T1000 (cell line): ENCODE measurements at places on chromosomes 16 and 17.
A peak's percentile ranks its signal among the peaks of the same experiment; 100 is the strongest.

DNA sequence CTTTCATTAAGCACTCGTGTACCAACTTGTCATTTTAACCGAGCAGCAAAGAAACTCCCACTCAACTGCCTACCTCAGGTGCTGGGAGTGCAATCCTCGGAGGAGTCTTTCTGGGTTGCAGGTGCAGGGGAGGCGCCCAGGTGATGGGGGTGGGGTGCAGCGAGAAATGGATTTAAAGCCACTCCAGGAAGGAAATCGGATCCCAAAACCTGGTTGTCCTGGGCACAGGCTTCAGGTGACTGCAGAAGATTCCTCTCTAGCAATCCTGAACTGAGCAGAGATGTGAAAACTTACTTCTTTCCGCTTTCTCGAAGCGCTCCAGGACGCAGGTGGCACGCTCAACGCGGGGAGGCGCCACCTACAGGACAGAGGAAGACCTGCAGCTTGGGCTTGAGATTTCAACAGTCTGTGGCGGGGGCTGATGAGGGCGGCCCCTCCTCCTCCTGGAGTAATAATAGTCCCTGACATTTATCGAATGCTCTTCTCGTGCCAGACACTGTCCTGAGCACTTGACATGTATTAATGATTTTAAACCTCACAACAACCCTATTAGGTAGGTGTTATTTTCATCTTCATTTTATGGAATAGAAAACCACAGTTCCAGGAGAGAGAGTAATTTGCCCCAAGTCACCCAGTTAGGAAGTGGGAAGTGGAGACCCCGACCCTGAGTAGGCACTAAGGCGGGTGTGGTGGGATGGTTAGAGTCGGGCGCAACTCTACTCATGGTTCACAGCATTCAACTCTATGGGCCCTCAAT, 27.2 kb upstream of the SKAP1 start:
- no peak for DNase-seq

DNA sequence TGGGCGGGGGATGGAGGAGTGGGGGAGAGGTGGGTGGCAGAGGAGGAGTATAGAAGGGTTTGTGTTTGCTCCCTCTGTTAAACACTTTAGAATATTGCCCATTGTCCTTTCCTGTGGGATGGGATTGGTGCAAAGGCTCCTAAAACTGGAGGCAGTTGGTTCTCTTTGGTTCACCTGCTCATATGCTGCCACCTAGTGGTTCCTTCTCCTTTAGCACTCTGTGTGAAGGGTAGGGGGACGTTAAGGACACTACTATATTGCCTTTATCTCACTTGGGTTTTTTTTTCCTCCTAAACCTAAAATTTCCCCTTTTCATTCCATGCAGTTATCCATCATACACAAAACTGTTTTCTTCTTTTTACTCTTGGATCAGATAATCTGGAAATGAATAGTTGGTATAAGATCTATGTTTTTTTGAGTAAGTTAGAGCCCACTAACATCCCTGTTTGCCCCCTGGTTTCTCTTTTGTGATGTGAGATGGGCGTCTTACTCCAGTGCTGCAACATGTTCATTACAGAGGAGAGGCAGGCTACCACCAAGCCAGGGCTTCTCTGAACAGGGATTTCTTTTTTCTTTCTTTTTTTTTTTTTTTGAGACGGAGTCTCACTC, 23.8 kb downstream of the SNX11 start:
- peak; percentile 22 for DNase-seq

GRCh38 chr17:80212962-80213642, 7.0 kb downstream of the SGSH start:
- DNase-seq = no peak

GRCh38 chr17:80486692-80487091, 10.3 kb upstream of the NPTX1 start:
- no peak for DNase-seq

DNA sequence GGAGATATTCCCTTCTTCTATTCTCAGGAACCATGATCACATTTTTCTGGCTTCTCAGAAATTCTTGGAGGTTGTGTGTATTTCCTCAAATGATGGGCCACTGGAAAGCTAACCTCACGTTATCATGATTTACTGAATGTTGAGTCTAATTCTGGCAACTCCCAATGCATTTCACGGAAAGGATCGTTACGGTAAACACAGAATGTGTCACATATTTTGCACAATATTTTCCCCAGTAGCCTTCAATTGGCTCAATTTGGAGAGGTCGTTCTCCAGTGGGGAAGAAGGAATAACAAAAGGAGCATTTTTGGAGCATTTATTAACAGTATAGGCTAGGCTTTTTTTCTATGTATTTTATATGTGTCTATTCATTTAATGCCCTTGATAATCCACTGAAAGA, 450.3 kb downstream of the HAPSTR1 start:
- DNase-seq = no peak
